CD8-positive, alpha-beta memory T cell (primary cell): ENCODE measurements at places on chromosomes 2 and 18. TPM values are rescaled to one million over a fixed set of nuclear protein-coding genes. Genes with fewer than 3 reads are reported as not detected.

- H3K4me3 ChIP-seq = no peak overlapping the region
- no peak overlapping the region for H3K27ac ChIP-seq
- H3K36me3 ChIP-seq = no peaks in the 10 kb centered on the region
- H3K27me3 ChIP-seq = no peaks in the 10 kb centered on the region
- H3K4me1 ChIP-seq = no peaks in the 10 kb centered on the region
- DNase-seq = no peak
Observed at GRCh38 chr2:38421274-38422056, 44.4 kb upstream of the ATL2 start.

DNA sequence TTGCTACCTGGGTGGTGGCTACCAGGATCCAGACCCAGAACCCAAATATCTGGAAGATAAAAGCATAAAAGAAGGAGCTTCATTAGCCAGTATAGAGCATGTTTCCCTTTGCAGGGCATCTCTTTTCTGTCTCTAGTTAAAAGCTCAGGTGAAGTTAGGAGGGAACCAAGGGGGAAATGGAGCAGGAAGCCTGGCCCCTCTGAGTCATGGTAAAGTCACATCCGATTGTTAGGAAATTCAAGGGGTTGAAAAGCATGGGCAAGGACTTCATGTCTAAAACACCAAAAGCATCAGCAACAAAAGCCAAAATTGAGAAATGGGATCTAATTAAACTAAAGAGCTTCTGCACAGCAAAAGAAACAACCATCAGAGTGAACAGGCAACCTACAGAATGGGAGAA is 126.9 kb downstream of the RPIA start:
- H3K4me3 ChIP-seq = no peak overlapping the region
- H3K27me3 ChIP-seq = no peaks in the 10 kb centered on the region
- no peak overlapping the region for H3K27ac ChIP-seq
- no peaks in the 10 kb centered on the region for H3K4me1 ChIP-seq
- H3K36me3 ChIP-seq = no peaks in the 10 kb centered on the region

DNA sequence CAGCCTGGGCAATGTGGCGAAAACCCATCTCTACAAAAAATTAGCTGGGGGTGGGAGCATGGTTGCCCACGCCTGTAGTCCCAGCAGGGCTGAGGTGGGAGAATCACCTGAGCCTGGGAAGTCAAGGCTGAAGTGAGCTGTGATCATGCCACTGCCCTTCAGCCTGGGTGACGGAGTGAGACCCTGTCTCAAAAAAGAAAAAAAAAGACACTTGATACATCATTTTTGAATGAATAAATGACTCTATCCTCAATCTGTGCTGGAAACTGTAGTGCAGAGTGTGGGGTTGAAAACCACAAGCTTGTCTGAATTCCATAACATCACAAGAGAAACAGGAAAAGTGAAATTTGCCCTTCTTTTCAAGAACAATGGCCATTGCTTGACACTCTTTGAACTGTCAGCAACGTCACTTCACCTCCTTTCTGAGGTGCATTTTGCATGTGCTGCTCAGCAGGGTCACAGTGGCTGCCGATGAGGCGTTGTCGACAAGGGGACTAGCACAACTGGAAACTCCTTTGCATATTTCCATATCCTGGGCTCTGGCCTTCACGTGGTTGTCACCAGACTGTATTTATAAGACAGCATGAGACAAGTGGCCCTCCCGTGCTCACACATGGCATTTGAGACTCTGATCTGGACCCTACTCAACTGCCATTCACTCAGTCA is 54.2 kb downstream of the DDX1 start:
- no peaks in the 10 kb centered on the region for H3K27me3 ChIP-seq
- H3K36me3 ChIP-seq = no peaks in the 10 kb centered on the region
- no peaks in the 10 kb centered on the region for H3K4me1 ChIP-seq
- no peak for DNase-seq
- no peak overlapping the region for H3K4me3 ChIP-seq

DNA sequence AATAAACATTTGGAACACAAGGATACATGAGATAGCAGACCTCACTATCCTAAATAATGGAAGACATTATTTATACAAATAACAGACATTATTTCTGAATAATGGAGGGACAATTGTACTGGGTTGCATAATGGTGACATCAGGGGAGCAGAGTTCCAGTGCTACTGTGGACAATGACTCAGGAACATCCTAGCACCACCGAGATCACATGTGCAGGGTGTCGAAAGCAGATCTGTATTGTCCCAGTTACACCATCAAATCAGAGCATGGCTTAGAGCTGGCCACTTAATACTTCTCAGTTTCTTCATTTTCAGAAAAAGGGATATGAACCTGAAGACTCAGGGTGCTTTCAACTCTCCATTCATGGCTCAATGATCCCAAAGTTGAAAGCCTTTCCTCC is 249.1 kb upstream of the RBMS1 start:
- H3K4me1 ChIP-seq = no peaks in the 10 kb centered on the region
- DNase-seq = no peak
- no peak overlapping the region for H3K27ac ChIP-seq
- H3K4me3 ChIP-seq = no peak overlapping the region
- no peaks in the 10 kb centered on the region for H3K27me3 ChIP-seq

DNA sequence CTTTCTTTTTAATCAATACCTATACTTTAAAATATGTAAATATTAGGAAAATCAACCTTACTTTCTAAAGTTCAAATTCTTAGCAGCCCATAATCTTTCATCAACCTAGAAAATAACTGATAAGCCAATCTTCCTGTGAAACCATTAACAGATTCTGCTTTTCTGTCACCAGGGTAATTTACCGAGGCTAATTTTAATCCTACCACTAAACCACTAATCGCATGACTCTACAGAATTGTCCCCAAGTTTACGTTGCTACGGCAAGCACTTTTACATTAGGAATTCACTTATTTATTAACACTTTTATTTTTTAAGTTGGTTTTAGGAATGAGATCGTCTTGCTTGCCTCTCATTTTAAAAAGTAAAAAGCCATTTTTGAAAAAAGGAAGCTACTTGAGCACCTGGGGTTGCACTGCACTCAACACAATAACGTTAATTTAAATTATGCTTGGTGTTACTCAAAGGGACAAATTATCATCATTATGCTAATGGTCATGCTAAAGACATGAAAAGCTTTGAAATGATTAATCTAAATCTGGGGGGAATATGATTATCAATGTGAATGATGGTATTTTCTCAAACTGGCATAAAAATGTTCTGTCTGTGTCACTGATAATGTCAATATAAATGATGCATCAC is 10.2 kb downstream of the ZNF516 start:
- H3K4me1 ChIP-seq = no peaks in the 10 kb centered on the region
- no peaks in the 10 kb centered on the region for H3K36me3 ChIP-seq
- no peaks in the 10 kb centered on the region for H3K27me3 ChIP-seq
- H3K4me3 ChIP-seq = no peak overlapping the region

- H3K4me3 ChIP-seq = no peak overlapping the region
- H3K27ac ChIP-seq = no peak overlapping the region
- DNase-seq = no peak
- H3K27me3 ChIP-seq = no peaks in the 10 kb centered on the region
Observed at GRCh38 chr2:74399785-74400184, 19.7 kb upstream of the DCTN1 start.

GRCh38 chr2:188963741-188964140 is 10.4 kb upstream of the COL3A1 start:
- no peak overlapping the region for H3K4me3 ChIP-seq
- H3K4me1 ChIP-seq = no peaks in the 10 kb centered on the region
- DNase-seq = no peak
- no peaks in the 10 kb centered on the region for H3K27me3 ChIP-seq

DNA sequence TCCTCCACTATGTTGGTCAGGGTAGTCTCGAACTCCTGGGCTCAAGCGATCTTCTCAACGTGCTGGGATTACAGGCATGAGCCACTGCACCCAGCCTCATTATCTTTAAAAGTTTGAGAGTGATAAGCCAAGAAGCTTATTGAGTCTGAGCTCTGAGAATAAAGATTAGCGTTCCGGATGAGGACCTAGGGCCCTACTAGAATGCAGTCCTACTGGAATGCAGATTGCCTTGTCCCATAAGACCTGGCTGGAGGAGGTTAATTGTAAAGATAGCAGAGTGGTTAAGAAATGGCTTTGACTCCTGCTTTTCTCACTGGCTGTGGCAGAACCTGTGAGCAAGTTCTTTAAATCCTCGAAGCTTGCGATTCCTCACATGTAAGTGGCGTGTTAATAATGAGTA is 4.0 kb downstream of the VWA3B start:
- no peaks in the 10 kb centered on the region for H3K27me3 ChIP-seq
- no peaks in the 10 kb centered on the region for H3K36me3 ChIP-seq
- H3K4me3 ChIP-seq = no peak overlapping the region

GRCh38 chr2:7619203-7619970 is 702.2 kb downstream of the RNF144A start:
- no peak overlapping the region for H3K27ac ChIP-seq
- no peak overlapping the region for H3K4me3 ChIP-seq
- H3K36me3 ChIP-seq = no peaks in the 10 kb centered on the region
- H3K27me3 ChIP-seq = no peaks in the 10 kb centered on the region
- H3K4me1 ChIP-seq = no peaks in the 10 kb centered on the region

- no peak overlapping the region for H3K4me3 ChIP-seq
- no peak overlapping the region for H3K27ac ChIP-seq
- H3K27me3 ChIP-seq = no peaks in the 10 kb centered on the region
- H3K36me3 ChIP-seq = no peaks in the 10 kb centered on the region
- no peaks in the 10 kb centered on the region for H3K4me1 ChIP-seq
- no peak for DNase-seq
Observed at GRCh38 chr2:144942516-144943256, 422.8 kb upstream of the ZEB2 start.

DNA sequence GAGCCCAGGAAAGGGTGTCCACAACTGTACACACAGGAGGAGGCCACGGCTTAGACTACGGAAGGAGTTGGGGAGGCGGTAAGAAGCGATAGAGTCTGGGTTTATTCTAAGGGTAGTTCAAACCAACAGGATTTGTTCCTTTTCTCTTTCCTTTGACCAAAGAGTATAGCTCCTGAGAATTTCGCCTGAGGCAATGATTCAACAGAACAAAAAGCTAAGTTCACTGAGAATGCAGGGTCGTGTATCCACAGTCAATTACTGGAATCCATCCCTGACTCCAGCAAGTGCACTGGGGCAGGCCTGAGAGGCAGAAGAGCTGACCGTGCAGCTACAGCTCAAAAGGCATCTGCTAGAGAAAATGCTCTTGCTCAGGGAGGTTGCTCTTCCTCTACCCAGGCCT is 140.9 kb downstream of the TFCP2L1 start:
- H3K4me3 ChIP-seq = no peak overlapping the region
- H3K4me1 ChIP-seq = no peaks in the 10 kb centered on the region
- H3K27me3 ChIP-seq = no peaks in the 10 kb centered on the region
- H3K27ac ChIP-seq = no peak overlapping the region

DNA sequence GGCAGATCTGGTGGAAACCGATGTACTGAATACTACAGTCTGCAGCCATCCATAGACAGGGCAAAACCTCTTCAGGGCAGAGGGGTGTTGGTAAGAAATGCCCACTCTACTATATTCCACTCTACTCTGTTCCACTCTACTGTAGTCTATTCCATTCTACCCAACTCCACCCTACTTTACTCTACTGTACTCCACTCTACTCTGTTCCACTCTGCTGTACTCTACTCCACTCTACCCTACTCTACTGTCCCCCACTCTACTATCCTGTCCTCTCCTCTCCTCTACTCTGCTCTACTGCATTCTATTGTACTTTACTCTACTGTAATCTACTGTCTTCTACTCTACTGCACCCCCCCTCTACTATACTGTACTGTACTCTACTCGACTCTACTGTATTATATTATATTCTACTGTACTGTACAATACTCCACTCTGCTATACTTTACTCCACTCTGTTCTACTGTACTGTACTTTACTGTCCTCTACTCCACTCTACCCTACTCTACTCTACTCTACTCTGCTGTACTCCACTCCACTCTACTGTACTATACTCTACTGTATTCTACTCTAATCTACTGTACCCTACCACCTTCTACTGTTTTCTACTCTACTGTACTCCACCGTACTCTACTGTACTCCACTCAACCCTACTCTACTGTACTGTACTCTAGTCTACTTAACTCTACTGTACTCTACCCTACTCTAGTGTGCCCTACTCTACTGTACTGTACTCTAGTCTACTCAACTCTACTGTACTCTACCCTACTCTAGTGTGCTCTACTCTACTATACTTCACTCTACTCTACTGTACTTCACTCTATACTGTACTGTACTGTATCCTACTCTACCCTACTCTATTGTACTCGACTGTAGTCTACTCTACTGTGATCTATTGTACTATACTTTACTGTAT is 17.0 kb upstream of the FOXI3 start:
- no peak overlapping the region for H3K27ac ChIP-seq
- H3K36me3 ChIP-seq = no peaks in the 10 kb centered on the region
- no peak for DNase-seq

DNA sequence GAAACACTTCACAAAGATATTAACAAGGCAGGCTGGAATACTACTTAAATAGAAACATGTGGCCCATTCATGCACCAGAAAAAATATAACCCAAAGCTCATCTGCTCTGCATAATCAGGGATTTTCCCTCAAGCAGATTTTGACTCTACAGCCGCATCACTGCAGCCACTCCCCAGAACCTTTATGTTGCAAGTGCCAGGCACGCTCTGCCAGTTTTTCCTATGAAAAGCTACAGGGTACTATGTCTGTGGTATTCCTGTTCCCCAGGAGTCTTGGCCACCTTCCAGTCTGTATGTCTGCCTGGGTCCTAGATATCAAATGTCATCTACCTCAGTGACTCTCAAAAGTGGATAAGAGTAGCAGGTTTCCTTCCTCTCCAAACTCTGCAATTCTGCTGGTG is 3.8 kb downstream of the COA5 start:
- no peak overlapping the region for H3K4me3 ChIP-seq
- no peak overlapping the region for H3K27ac ChIP-seq
- H3K4me1 ChIP-seq = peaks cover 25% of the 10 kb centered on the region
- H3K36me3 ChIP-seq = peaks cover 11% of the 10 kb centered on the region
- no peak for DNase-seq

- H3K4me1 ChIP-seq = no peaks in the 10 kb centered on the region
- no peak for DNase-seq
- H3K27ac ChIP-seq = no peak overlapping the region
- H3K36me3 ChIP-seq = no peaks in the 10 kb centered on the region
- no peak overlapping the region for H3K4me3 ChIP-seq
- H3K27me3 ChIP-seq = no peaks in the 10 kb centered on the region
Observed at GRCh38 chr2:182228741-182229140, 198.1 kb downstream of the PDE1A start.

GRCh38 chr2:211434773-211435172 is 878.4 kb downstream of the CPS1 start:
- no peak for DNase-seq
- no peak overlapping the region for H3K27ac ChIP-seq
- H3K27me3 ChIP-seq = no peaks in the 10 kb centered on the region
- no peaks in the 10 kb centered on the region for H3K36me3 ChIP-seq
- H3K4me1 ChIP-seq = no peaks in the 10 kb centered on the region
- H3K4me3 ChIP-seq = no peak overlapping the region

Gene NDC80
- 44.4 TPM for total RNA-seq

Gene ALLC
- total RNA-seq = not detected

Gene ACKR3
- total RNA-seq = 0.90 TPM

Gene HADHB
- 80.2 TPM for total RNA-seq

Gene RAMP1
- 0.60 TPM for total RNA-seq

Gene IL37
- not detected for total RNA-seq

Gene ZRANB3
- total RNA-seq = 9.1 TPM

Gene C2orf92
- total RNA-seq = 6.5 TPM

Gene ITGA4
- total RNA-seq = 142 TPM

Gene CACNB4
- total RNA-seq = 0.20 TPM
